M059J (cell line): ENCODE measurements at places on chromosomes 12 and 14. TPM values are rescaled to one million over a fixed set of nuclear protein-coding genes. Genes with fewer than 3 reads are reported as not detected.

DNA sequence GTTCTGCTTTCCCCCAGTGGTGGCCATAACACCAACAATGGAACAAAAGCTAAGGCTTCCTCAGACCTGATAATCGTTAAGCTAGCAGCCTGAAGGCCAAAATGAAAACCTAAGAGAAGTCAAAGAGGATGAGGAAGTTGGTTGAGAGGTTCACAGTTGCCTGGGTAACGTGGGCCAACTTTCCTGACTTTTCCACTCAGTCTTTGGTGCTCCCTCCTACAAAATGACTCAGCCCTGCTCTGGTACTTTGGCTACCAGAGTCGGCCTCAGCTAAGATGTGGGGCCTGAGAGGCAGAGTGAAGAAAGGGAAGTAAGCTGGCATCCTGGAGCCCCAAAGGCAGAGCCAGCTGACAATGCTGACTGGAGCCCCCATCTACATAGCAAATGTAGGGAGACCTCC lies 14.9 kb upstream of the FKBP11 start:
- peak; percentile 36 for DNase-seq

GRCh38 chr14:49559979-49560768 lies 26.0 kb downstream of the RPS29 start:
- DNase-seq: no peak

GRCh38 chr12:91140026-91140931 lies 29.0 kb upstream of the LUM start:
- peak; percentile 93 for DNase-seq

DNA sequence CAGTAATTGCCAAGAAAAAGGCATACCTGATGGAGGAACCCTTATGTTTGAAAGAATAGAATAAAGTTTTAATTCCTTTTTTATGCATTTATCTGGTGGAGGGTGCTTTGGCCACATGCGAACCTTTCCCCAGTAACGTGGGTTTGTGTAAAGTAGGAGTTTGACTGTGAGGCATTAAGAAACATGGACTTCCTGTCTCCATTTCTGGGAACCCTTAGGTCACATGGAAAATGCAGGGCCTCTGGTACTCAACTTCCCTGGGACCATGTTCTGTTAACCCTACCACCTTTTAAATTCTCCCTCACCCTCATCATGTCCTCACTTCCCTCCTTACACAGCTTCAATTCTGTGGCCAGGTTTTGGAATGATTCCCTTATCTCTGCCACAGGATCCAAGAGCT lies 80.3 kb downstream of the PPM1A start:
- no peak for DNase-seq

GRCh38 chr14:96390965-96391292 lies 999 bp upstream of the AK7 start:
- DNase-seq: no peak

DNA sequence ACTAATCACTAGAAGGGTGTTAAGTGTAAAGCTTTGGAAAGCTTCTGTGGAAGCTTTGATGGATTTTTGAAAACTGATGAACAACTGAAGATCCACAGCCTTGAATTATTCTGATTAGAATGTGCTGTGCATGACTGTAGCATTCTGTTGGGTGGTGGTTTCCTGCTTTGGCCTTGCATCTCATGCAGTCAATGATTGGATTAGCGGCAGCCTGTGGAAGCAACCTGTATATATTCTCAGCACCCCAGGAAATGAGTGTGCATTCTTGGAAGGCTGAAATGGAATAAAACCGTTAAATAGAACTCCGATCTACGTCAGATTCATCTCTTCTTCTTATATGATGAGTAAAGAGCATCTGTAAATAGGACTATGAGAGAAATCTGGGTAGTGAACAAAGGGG lies 120.2 kb downstream of the SLC16A7 start:
- peak; percentile 55 for DNase-seq

- DNase-seq: no peak
Observed at GRCh38 chr14:103052407-103052806, 4.9 kb downstream of the CDC42BPB start.

DNA sequence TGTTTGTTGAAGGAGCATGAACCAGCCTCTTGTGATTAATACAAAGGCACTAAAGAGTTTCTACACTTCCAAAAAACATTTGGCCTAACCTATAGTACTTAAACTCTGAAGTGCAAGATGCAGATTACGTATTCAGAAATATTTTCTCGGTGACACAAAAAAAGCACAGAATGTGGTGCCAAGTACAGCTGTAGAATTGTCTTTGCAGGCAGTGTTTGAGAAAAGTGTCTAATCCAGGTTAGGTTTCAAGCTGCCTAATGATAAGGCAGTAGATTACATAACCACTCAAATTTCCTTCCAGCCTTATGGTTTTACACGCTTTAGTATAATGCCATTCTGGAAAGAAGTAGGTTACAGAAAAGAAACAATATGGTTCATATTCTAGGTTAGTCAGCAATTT lies 205.2 kb downstream of the KLHL28 start:
- DNase-seq: no peak

The CATSPERB gene
- total RNA-seq: not detected in 2 replicates

The HHIPL1 gene
- total RNA-seq: 0.15 and 1.2 TPM in 2 replicates

The TAS2R50 gene
- 0.25 TPM in 1 of 2 replicates, not detected in the other for total RNA-seq

The CLEC4C gene
- not detected in 2 replicates for total RNA-seq

The KCNA5 gene
- total RNA-seq: not detected in 2 replicates

The ADCY4 gene
- not detected in 2 replicates for total RNA-seq

The ATP5MC2 gene
- total RNA-seq: 206 and 387 TPM in 2 replicates
